Cardiac septum (tissue), 1 donor: ENCODE measurements at places on chromosomes 3 and 15. TPM values are rescaled to one million over a fixed set of nuclear protein-coding genes. Genes with fewer than 3 reads are reported as not detected.

DNA sequence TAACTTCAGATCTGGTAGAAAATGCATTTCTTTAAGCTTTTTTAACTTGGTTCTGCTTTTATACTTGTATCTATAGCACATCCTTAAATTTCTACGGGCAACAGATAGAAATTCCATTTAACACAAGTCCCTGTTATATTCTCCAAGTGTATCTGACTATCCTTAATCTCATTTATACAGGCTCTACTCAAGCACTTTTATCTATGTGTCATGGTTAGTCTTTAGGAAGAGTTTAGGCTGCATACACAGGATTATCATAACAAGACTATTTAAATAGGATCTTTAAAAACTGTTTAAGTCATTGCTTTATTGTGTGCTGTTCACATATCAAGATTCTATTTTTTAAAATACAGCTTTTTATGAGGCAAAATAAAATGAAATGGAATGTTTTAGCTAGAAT lies 52.7 kb downstream of the SETD5 start:
- DNase-seq = no peak

SCAP gene
- 37.9 TPM for total RNA-seq

DNA sequence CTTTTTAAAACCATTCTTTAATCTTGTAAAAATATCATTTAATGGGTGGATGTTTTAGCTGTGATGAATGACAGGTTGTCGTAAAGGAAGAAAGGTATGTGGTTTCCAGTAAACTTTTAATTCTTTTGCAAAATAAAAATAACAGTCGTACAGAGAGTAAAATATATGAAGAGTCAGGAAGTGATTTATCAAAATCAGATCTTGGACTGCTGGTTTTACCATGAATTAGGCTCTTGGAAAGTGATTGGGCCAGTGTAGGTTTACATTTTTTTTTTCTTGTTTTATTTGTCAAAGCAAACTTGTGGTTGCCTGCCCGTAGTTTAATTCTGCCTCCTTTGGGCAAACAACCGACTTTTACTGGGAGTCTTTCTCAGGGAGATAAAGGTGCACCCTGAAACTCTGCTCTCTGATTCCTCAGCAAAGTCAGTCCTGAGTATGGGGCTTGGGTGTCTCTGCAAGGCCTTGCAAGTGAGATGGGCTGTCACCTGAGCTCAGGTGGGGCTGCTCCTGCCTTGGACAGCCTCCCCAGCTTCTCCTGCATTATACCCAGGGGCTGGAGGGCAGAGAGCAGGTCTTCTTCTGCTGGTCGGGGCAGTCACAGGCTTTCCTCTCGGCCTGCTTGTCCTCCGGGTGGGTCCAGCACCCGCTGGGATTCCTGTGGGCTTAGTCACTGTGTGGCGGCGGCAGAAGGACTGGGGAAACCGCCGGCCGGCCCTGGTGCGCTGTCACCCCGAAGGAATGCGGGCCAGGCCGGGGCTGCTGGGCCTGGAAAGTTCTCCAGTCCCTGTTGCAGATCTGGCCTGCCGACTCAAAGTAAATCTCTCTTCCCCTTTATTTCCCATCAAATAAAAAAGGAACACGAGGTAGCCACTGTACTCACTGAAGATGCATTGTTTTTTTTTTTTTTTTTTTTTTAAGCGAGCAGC lies 79.0 kb downstream of the IGF1R start:
- peak; percentile 95 for DNase-seq

ACP3 gene
- total RNA-seq = 0.78 TPM

DNA sequence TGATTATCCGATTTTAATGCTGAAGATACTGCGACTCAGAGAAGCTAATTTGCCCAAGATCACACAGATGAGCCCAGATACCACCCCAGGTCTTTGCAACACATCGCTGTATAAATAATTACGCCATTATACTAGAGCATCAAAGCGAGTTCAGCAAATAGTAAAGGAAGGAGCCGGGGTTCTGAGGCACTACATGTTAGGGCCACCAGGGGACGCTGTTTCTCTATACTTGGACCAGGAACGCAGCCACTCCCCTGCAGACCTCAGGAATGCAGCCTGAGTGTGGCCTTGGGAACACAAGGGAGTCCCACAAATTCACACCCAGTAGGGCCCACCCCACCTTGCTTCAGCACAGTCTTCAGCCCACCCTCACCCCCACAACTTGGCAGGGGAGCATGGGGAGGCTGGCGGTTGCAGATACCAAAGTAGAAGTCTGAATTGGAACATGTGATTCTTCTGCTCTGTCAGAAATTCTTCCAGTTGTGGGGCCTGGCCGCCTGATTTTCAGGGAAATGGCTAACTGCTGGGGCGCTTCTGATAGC lies 57.8 kb upstream of the RYK start:
- peak; percentile 85 for DNase-seq

- no peak for DNase-seq
Observed at GRCh38 chr3:157220211-157220610, 60.3 kb upstream of the CCNL1 start.

DNA sequence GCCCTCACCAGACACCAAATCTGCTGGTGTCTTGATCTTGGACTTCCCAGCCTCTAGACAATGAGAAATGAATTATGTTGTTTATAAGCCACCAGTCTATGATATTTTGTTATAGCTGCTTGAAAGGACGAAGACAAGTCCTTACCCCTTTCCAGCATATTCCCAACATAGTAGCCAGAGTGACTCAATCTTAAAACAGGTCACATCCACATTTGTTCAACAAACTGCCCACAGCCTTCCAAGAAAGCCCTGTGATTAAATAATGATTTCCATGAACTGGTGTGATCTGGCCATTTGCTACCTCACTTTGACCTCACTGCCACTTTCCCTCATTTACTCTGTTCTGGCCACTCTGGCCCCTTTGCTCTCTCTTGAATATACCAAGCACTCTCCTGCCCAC lies 193.7 kb upstream of the CFAP20DC start:
- DNase-seq = no peak

FHIT gene
- 16.6 TPM for total RNA-seq

ANKRD34C gene
- 0.78 TPM for total RNA-seq

DNA sequence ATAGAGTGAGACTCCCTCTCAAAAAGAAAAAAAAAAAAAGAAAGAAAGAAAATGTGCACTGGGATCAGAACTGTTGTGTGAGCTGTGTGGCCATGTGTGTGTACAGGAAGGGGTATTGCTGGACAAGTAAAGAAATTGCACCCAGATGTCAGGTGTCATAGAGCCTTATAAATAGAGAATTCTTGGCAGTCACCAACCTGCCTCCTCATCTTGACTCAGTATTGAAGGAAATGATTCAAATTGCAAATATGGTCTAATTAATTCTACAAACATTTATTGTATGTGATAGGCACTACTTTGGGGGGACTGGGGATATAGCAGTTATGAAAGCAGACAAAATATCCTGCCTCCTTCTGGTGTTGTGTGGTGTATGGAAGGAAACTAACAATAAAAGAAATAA lies 243.8 kb upstream of the TTC14 start:
- DNase-seq = no peak

CCRL2 gene
- total RNA-seq = 1.3 TPM

- DNase-seq = no peak
Observed at GRCh38 chr15:73750438-73750837, 2.7 kb downstream of the INSYN1 start.

DNA sequence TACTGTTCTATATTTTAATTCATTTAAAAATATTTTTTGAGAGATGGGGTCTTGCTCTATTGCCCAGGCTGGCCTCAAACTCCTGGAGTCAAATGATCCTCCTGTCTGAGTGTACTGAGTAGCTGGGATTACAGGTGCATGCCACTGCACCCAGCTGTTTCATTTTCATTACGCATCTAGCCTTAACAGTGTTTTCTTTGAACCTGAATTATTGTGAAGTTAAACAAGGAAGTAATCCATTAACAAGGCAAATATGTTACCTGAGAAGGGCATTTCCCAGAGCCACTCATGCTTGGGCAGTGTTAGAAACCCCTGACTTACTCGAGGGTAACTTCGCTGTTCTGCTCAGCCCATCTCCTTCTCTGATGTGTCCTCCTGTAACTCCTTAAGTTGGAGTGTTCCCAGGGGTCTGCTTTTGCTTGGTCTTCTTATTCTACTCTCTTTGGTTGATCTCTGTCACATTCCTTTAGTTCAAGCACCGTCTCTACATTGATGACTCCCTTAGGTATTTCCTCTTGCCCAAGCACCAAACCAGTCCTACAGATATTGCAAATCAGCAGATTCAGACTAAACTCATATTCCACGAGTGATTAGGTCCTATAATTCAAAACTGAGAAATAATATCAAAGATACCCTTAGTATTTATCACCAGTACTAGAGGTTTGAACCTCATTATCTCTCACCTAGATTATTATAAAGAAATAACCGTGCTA lies 107.9 kb downstream of the STAC start:
- DNase-seq = no peak

DNA sequence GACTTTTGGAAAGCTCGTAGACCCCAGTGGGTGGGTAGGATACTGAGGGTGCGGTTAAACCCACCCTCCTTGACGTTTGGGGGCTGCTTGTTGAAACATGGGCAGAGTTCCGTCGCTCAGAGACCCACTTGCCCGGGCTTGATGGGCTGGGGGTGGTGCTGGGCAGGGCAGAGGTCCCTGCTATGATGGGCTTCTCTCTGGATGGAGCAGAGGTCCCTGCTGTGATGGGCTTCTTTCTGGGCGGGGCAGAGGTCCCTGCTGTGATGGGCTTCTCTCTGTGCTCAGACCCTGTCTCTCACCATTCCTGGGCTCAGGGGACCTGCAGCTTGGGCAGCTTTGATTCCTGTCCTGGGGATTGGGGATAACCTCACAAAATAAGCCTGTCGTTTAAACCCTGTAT lies 45.2 kb downstream of the FBLN2 start:
- no peak for DNase-seq

- no peak for DNase-seq
Observed at GRCh38 chr3:120101624-120102023, 7.4 kb upstream of the GSK3B start.

GRCh38 chr3:52055537-52056351 lies 627 bp downstream of the DUSP7 start:
- no peak for DNase-seq

DNA sequence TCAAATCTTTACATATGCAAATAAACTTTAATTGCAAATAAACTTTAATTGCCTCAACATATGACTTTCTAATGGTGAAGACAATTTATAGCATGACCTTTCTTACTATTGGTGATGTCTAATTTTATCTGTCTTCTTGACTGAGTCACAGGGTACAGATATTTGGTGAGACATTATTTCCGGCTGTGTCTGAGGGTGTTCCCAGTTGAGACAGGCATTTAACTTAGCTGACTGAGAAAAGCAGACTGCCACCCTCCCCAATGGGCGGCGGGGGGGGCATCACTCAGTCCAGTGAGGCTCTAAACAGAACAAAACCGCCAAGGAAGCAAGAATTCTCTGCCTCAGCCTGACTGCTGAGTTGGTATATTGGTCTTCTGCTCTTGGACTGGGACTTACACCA lies 160.0 kb downstream of the TBL1XR1 start:
- DNase-seq = no peak

EHHADH gene
- total RNA-seq = 17.7 TPM
